Activated T-cell treated with anti-CD3 and anti-CD28 coated beads for 4 hours (primary cell): ENCODE measurements at places on chromosomes 11 and 22.

DNA sequence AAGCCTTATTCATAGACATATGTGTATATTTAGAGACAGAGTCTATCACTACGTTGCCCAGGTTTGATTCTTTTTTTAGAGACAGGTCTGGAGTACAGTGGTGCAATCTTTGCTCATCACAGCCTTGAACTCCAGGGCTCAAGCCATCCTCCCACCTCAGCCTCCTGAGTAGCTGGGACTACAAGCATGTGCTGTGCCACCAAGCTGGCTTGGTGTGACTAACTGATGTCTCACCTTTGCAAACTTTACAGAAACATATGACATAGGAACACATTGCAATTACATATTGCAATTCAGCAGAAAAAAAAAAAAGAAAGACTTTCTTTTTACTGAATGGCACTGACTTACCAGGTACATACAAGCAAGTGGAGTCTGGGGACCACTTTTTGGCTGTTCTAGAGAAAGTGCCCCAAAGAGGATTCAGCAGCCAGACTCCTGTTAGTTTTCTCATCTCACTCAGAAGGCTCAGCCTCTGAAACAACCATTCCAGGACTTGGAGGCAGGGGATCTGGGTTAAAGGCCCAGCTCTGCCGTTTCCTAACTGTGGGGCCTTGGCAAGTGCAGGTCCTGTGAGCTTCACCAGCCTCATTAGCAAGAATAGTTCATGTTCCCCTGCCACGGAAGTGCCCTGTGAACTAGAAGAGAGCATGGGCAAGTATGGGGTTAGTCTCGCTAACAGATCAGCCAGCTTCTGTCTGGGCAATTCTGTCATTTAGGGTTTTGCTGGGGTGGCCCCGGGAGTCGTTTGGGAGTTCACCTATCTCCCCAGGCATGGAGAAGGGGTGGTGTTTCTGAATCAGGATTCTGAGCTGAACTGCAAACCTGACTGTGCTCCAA, 11.3 kb upstream of the NFAM1 start:
- DNase-seq = no peak

DNA sequence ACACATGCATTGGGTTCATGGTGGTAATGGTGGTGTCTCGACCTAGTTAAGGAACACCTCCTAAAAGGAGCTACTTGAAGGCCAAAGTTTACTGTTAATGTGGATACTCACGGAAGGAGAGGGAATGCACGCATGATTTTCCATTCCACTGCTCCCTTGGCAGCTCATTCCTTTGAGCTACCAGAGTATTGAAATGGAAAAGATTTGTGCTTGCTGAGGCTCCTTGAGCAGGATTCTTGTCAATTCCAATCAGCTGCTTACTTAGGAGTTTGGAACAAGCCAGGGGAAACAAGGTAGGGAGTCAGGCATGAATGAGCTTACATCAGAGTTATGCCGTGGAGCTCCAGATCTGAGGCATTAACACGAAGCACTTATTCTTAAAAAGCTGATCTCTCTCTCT, 108.8 kb downstream of the GRIA4 start:
- DNase-seq = no peak

GRCh38 chr11:124724979-124725718, 14.6 kb upstream of the NRGN start:
- DNase-seq = no peak

- no peak for DNase-seq
Measured at GRCh38 chr11:20611892-20612291, 12.5 kb downstream of the SLC6A5 start.
